ENCODE measurements at places on chromosomes 4 and X.

DNA sequence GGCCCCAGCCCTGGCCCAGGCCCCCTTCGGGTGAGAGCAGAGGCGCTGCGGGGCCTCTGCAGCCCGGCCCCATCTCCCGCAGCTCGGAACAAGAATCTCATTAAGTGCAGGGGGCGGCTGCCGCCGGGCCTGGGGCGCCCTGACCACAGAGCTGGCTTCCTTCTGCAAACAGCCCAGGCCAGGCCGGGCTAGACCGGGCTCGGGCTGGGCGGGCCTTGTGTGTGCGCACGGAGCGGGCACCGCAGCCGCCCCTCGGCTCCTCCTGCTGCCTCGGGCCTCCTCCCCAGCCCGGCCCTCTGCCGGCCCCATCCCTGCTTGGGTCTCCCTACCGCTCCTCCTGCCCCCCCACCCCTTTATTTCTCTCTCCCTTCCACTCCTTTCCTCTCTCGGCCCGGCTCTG lies 83.3 kb downstream of the EFNB1 start:
- no peak for DNase-seq

- no peak for DNase-seq
Measured at GRCh38 chrX:133655275-133656265, 240.3 kb upstream of the GPC4 start.

GRCh38 chrX:96987228-96987627 lies 103.5 kb downstream of the RPA4 start:
- DNase-seq, result peak; percentile 36

GRCh38 chrX:100647739-100648138 lies 3.7 kb downstream of the SRPX2 start:
- DNase-seq, result no peak

DNA sequence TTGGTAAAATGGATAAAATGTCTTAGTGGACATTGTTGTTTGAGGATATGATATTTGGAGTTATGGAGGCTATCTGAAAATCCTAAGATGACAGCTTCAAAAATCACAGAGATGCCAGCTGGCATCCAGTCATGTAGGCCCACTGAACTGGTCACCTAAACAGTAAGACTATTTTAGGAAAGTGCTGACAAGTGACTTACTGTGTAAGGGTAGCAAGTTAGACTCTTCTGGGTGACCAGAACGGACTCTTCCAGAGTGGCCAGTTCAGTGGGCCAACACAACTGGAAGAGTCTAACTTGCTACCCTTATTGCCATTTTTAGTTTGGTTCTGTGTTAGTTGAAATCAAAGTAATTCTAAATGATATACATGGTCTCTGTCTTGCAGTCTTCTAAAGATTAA lies 61.4 kb upstream of the ATP8A1 start:
- DNase-seq, result no peak

GRCh38 chr4:7418131-7418943 lies 16.4 kb downstream of the PSAPL1 start:
- no peak for DNase-seq

GRCh38 chr4:182411391-182411790 lies 168.2 kb downstream of the TENM3 start:
- DNase-seq, result no peak

DNA sequence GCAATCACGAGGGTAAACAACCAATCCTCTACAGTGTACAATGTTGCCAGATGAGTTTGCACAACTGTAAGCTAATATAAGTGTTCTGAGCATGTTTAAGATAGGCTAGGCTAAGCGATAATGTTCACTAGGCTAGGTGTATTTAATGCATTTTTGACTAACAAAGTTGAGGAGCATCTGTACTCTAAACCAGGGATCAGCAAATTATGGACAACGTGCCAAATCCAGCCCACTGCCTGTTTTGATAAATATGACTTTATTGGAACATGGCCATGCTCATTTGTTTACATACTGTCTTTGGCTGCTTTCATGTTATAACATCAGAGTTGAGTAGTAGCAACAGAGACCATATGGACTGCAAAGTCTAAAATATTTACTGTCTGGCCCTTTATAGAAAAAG lies 46.3 kb upstream of the ARHGEF6 start:
- DNase-seq, result no peak

GRCh38 chr4:78512357-78512920 lies 39.1 kb upstream of the ANXA3 start:
- no peak for DNase-seq

DNA sequence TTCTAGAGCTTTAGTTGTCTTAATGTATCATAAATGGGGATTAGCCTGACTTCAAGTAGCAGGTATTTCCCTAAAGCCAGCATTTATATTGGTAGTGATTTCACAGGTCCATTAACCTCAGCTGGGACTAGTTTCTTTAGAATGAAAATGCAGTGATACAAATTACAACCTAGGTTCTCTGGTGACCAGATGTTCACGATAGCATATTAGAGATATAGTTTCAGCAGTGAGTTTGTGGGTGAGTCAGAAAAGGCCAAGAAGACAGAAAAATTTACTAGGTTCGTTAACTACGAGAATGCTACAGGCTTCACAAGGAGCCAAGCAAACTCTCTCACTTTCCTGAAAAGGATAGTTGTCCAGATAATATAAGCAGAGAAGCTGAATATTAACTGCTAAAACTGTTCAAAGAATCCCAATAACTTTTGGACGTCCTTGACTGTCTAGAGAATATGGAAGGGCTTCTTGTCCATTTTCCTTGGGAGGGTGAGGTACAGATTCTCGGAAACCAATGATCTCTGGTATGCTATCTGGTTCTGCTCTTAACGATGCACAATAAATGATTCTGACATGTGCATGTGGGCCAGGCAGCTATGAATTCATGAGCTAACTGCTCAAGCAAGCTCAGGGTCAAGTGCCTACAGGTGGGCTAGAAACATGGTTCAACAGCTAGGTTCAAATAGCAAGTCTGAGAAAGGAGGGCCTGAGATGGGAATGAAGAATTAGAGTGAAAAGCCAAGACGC lies 6.0 kb upstream of the SPCS3 start:
- no peak for DNase-seq

DNA sequence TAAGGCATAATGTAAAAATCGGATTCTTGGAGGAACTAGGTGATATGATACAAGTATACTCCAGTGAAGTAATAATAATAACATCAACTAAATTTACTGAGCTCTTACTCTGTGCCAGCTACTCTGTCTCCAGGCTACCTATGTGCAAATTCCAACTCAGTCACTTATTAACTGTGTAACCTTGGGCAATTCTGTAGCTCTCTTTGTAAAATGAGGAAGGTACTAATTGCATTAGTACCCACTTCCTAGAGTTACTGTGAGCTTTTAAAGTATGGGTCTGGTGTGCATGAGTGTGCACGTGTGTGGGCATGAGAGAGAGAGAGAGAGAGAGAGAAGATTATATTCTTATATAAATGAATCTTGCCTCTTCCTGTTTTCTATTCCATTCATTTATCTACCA lies 169.9 kb downstream of the KCNIP4 start:
- DNase-seq, result no peak

GRCh38 chrX:71930298-71930697 lies 19.7 kb downstream of the NHSL2 start:
- peak; percentile 16 for DNase-seq
